Epithelial cell of esophagus (primary cell): ENCODE measurements at places on chromosomes 2 and 18.

GRCh38 chr2:25098056-25098455, 56.2 kb downstream of the EFR3B start:
- no peak for DNase-seq

DNA sequence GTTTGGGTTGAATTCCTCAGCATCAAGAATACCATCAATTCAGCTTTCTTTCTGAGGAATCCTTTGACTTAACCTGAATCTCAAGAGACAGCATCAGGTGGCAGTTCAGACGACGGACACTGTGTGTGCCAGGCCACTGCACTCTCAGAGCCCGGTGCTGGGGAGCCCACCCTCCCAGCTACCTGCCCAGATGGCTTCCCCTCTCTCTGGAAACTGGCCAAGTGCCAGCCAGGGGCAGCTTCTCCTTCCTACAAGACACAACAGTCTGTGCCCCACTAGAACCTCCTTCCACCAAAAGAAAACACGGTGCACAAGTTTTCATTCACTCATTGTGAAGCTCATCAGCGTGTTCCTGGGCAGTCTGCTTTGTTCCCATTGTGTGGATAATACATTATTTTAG, 28.5 kb downstream of the MAL start:
- DNase-seq, result no peak

GRCh38 chr2:46569061-46569560, 89.7 kb downstream of the TMEM247 start:
- DNase-seq, result no peak

DNA sequence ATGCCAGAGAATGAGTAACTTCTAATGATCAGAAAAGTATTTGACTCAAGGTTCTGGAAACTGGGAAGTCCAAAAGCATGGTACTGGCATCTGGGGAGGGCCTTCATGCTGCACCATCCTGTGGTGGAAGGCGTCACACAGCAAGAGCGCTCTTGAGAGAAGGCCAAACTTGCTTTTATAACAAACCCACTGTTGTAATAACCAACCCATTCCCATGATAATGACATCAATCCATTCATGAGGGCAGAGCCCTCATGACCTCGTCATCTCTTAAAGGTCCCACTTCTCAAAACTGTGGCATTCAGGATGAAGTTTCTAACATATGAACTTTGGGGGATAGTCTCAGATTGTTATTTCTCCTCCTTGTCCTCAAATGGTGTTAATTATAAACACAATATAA, 67.8 kb downstream of the COA5 start:
- DNase-seq, result no peak

DNA sequence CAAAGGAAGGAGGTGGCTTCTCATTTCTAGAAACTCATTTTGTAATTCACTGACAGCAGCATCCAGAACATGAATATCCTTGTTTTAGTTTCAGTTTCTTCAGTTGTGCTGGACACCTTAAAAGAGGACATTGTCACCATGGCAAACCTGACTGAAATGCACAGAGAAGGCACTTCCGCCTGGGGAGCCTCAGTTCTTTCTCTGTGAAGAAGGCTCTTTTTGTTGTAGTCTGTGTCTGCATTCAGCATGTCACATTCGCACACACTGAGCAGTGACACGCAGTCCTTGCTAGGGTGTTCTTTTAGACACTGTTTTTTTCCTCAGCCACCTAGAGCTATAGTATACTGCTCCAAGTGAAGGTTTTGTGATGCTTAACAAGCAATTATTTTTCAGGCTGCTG, 9.5 kb upstream of the RPRM start:
- DNase-seq, result no peak

GRCh38 chr2:188130317-188130716, 161.4 kb upstream of the GULP1 start:
- no peak for DNase-seq

DNA sequence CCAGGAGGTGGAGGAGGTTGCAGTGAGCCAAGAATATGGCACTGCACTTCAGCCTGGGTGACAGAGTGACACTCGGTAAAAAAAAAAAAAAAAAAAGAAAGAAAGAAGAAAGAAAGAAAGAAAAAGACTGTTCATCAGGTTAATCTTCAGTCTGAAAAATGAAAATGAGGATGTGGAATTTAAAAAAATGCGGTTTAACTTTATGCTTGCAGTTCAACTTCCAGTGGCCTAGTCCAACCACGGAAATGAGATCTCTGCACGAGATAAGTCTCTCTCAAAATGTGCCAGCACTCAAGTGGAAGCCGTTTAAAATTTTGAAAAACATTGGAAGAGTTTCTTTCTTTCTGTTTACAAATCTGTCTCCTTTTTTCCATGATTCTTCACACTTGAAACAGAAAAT, 112.1 kb downstream of the DOCK10 start:
- DNase-seq, result no peak

- DNase-seq, result peak; percentile 95
Observed at GRCh38 chr2:19540739-19541525, 182.5 kb upstream of the OSR1 start.

GRCh38 chr2:230434677-230435324, 18.8 kb downstream of the SP100 start:
- peak; percentile 52 for DNase-seq

DNA sequence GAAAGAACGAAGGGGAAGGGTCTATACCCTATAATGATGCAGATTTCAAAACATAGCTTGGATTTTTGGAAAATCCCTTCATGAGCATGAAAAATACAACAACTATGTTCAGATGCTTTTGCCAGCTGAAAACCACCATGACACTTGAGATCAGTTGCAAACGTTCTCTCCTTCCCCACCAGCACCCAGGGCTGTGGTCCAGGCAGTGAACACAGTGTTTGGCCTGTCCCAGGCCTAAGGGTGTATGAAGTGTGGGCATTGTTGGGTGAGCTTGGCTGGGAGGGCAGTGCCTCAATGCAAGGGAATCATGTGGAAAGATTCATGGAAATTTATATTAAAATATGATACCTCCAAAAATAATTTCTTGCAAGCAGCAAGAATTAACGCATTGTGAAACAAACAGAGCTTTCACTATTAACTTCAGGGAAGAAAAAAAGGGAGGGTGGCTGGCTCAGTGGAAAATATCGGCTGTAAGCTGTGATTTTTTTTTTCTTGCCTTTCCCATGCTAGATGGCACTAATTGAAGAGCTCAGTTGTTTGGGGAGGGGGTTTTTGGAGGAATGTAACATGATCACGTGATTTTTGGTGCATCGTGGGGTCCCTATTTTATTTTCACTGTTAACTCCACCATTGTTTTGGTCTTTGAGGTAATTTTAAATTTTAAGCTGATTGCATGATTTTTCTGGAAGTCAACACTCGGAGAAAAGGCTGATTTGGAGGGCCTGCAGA, 52.0 kb downstream of the CDC42EP3 start:
- no peak for DNase-seq

- no peak for DNase-seq
Observed at GRCh38 chr2:10581990-10582389, 107.8 kb downstream of the NOL10 start.

- DNase-seq, result no peak
Observed at GRCh38 chr18:45423659-45424058, 191.6 kb upstream of the SLC14A2 start.

- no peak for DNase-seq
Observed at GRCh38 chr18:3706279-3707097, 256.5 kb downstream of the TGIF1 start.

- peak; percentile 64 for DNase-seq
Observed at GRCh38 chr2:178397002-178397605, 53.9 kb downstream of the PRKRA start.

DNA sequence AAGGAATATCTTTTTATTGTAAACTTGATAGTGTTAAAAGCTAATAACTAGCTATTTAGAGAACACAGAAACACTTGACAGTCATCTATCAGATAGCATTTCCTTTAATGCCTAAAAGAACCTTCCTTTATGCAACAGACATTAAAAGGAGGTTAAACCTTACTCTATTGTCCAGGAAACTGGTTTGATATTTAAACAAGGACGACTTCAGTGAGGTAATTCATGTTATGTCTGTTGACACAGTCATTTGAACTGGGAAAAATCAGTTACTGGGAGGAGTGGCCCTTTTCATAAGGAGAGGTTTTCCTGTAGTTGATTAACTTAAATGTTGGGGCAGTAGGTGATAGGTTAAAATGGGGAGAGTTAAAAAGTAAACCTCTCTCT, 6.7 kb downstream of the TGIF1 start:
- peak; percentile 33 for DNase-seq

DNA sequence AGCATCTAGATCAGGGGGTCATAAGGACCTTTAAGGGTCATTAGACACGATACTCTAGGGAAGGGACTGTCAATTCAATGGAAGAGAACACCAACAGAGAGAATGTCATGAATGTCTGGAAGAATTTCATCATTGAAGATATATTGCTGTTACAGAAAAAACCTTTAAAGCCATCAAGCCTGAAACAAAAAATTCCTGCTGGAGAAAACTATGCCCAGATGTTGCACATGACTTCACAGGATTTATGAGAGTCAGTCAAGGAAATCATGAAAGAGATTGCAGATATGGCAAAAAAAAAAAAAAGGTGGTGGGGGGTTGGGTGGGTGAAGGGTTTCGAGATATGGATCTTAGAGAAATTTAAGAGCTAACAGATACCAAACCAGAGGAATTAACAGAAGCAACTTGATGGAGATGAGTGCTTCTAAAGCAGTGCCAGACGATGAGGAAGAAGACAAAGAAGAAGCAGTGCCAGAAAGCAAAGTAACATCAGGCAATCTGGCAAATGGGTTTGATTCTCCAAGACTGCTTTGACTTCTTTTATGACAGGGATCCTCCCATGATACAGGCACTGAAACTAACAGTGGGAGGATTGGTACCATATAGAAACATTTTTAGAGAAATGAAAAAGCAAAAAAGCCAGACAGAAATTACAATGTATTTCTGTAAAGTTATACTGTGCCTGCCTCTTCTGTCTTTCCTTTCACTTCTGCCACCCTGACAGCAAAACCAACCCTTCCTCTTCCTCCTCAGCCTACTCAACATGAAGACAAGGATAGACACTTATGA, 28.5 kb downstream of the MAP4K3 start:
- DNase-seq, result no peak

DNA sequence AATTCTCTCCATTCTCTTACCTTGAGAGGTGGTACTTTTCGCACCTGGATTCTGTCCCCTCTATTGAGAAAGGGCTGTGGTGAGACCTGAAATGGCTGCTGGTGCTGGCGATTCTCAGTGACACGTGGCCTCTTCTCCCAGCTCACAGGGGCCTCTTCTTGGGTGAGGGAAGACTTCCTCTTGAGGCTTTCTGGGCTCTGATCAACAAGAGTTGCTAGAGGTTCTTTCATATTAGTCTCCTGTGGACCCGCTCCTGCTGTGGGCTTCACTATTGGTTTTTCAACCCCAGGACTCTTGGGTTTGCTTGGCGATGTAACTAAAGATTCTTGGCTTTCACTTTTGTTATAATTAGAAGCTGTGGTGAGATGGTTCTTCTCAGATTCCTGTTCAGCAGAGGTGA, 76.3 kb upstream of the DTNB start:
- no peak for DNase-seq

GRCh38 chr2:207763303-207763917, 6.3 kb downstream of the FZD5 start:
- no peak for DNase-seq

- no peak for DNase-seq
Observed at GRCh38 chr2:134261398-134262131, 7.7 kb downstream of the MGAT5 start.

DNA sequence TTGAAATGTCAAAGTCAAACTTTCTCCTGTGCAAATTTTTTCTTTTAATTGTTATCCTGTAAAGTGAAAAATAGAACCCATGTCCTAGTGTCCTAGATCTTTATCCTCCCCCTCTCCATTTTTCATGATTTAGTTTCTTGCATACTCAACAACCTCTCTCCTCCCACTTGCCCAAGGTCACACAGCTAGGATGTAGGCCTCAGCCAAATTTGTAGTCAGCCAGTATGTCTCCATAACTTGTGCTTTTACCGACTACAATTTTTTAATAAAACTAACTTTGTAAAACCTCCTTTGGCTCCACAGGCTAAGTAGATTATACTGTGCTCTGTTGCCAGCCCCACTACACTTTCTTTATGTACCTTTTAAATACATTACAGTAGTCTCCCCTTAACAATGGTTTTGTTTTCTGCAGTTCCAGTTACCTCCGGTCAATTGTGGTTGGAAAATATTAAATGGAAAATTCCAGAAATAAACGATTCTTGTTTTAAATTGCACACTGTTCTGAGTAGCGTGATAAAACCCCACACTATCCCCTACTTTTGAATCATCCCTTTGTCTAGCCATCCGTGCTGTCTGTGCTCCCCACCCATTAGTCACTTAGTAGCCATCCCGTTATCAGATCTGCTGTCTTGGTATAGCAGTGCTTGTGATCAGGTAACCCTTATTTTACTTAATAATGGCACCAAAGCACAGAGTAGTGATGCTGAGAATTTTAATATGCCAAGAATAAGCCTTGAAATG, 22.8 kb downstream of the GULP1 start:
- DNase-seq, result no peak

GRCh38 chr2:105797298-105797819, 52.6 kb downstream of the NCK2 start:
- peak; percentile 75 for DNase-seq

GRCh38 chr18:69401226-69401971, 711 bp downstream of the DOK6 start:
- DNase-seq, result peak; percentile 10

GRCh38 chr2:46545015-46545839, 65.9 kb downstream of the TMEM247 start:
- DNase-seq, result no peak

DNA sequence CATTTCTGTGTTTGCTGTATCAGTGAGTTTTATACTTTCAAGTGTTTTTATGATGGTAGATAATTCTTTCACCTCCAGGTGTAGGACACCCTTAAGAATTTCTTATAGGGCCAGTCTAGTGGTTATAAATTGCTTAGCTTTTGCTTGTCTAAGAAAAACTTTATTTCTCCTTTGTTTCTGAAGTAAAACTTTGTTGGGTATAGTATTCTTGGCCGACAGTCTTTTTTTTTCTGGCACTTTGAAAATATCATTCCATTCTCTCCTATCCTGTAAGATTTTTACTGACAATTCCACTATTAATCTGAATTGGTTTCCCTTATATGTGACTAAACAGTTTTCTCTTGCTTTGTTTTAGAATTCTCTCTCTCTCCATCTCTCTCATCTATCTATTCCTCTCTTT, 118.7 kb upstream of the LRRTM4 start:
- DNase-seq, result no peak

GRCh38 chr2:86307431-86307830, 30.0 kb downstream of the REEP1 start:
- DNase-seq, result no peak

DNA sequence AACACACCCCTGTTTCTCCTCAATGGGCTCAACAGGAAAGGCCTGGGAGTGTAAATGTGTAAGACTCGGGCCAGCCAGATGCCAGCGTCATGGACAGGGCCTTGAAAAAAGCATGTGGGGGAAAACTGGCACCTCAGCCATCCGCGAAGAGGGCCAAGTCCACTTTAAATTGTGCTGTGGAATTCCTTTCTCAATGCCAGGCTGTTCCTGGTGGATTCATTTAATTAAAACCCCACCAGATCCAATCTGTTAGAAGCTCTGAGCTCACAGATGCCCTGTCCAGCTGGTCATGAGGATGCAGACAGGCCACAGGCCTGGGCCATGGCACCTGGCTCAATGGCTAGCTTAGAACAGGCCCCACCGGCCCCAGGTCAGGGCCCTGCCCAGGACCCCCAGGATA, 24.8 kb downstream of the KCNK3 start:
- DNase-seq, result no peak
